IPS-NIHi11 (cell line): ENCODE measurements at places on chromosomes 11 and 22.

DNA sequence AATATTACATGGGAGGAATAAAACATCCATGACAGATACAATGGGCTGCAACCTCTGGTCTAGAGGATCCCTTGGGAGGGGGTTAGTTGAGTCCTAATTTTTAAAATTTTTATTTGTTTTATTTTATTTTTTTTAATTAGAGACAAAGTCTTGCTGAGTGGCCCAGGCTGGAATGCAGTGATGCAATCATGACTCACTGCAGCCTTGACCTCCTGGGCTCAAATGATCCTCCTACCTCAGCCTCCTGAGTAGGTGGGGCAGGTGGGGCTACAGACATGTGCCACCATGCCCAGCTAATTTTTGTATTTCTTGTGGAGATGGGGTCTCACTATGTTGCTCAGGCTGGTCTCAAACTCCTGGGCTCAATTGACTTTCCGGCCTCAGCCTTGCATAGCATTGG is 43.1 kb downstream of the FDX1 start:
- no peak for DNase-seq

GRCh38 chr11:72951888-72952287 is 137.7 kb downstream of the ATG16L2 start:
- DNase-seq = no peak

- DNase-seq = no peak
These were observed 595 bp downstream of the SYVN1 start for GRCh38 chr11:65133724-65134123.

DNA sequence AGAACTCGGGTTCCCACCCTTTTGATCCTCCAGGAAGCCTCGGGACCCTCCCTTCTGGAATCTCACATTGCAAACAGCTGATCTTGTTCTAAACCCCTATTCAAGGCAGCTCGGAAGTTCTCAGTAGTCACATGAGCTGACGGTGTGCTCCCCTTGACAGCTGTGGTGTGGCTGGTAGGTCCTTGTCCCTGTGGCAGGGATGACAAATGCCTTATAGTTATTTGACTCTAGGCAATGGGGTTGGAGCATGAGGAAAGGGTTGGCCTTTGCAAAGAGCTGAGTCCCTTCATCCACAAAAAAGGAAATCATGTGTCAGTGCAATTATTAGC is 23.6 kb downstream of the EIF4G2 start:
- DNase-seq = no peak

DNA sequence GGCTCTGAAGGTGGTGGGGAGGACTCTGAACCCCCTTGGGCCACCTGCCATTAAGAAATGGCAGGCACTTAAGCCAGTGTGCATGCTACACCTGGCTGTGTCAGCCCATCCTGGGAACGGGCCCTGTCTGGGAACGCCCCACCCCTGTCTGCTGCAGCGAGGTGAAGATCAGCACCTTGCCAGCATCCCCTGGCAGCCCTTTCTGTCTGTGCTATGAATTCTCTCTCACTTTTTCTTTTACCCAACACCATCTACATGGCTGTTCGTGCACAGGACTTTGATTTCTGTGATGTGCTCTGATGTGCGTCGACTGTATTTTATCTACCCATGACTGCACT is 452.9 kb upstream of the B3GAT1 start:
- no peak for DNase-seq

DNA sequence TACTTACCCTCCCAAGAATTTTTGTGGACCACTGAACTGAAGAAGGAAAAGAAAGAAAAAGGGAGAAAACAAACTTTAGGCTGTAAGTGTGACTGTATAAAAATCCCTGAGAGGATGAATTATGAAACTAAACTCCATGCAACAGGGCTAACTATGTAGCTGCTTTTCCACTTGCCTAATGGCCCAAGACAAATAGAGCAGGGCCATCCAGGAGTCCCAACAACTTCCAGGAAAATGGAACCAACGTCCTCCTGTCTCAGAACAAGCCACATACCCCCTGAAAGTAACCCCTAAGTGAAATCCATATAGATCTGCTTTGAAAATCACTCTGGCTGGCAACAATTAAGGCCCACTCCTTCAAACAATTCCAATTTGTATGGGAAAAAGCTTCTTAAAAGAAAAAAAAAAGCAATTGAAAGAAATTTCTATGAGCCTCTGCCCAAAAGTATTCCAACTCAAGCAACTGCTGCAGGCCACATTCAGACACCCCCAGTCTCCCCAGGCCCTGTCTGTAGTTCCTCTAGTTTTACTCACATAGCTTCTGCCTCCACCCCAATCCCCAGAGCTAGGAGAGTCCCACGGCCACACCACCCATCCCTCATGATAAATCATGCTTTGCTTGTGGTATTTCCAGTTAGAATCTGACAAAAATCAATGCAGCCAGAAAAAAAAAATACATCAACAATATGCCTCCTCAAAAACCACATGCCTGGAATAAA is 12.7 kb downstream of the RBFOX2 start:
- no peak for DNase-seq

- no peak for DNase-seq
These were observed 46.5 kb downstream of the CHST1 start for GRCh38 chr11:45618897-45619296.

DNA sequence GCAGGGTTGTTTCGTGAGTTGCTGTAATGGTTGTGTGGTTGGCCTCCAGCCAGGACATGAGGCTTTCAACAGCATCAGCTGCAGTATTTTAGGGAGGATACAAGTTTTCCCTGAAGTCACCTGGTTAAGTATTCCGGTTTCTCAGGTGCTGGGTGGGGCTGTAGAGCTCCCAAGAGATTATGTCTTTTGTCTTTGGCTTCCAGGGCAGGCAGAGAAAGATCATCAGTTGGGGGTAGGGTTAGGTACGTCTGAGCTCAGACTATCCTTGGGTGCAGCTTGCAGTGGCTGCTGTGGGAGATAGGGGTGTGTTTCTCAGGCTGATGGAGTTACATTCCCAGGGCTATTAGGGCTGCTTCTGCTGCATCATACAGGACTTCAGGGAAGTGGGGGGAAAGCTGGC is 47.5 kb upstream of the MRGPRX1 start:
- DNase-seq = no peak

DNA sequence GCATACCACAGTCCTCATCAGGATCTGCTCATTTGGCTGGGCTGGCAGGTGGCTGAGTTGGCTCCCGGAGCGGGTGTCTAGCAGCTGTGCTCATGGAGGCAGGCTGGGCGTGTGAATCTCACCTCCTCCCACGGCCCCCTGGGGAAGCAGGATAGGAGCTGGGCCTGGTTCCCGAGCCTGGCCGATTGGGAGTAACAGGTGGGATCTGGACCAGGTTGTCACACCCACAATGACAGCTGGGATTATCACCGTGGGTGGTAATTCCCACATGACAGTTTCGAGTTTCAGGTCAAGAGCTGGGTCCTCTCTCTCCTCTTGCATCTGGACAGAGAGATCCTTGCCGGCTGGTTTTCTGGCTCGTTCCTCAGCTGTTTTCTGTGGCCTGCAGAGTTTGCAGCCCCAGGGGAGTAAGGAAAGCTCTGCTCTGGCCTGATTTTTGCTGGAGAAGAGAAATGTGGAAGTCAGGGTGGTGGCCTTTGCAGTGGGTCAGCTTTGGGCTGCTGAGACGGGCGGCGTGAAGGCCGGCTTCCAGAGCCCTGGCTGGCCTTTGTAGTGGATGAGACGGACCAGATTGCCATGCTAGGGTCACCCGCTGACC is 57.0 kb downstream of the BCR start:
- DNase-seq = peak; percentile 58

- no peak for DNase-seq
These were observed 64.7 kb downstream of the BDNF start for GRCh38 chr11:27635567-27636037.

DNA sequence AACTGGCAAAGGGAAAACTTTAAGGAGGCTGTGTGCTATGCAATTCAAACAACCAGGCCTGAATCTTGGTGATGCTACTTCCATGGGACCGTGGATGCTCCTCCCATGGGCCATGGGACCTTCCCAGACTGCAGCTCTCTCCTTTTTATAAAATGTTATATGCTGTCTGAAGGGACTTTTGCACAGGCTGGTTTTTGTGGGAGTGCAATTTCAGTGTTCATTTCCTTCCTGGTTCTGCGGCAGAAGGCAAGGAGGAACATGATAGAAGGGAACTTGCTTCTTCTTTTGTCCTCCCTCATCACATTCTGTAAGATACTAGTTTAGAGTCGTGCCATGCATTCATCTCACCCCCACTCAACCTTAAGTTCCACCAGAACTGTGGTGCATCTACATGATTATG is 68.9 kb downstream of the C11orf58 start:
- no peak for DNase-seq

DNA sequence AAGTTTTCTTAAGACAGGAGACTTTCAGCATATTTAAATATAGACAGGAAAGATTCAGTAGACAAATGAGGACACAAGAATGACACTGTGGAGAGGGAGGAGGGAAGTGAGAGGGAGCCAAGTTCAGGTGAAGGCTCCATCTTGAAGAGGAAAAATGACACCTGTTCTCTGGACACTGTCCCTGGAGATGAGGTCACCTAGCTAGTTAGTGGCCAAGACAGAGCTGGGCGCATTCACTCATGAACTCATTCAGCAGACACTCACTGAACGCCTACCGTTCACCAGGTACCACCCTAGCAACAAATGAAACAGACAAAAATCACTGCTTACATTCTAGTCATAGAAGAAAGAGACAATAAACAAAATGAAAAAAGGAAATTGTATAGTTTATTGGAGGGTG is 103.3 kb upstream of the PARVA start:
- no peak for DNase-seq

GRCh38 chr11:69310934-69311766 is 17.2 kb downstream of the MYEOV start:
- no peak for DNase-seq

GRCh38 chr11:123559523-123559955 is 94.9 kb downstream of the SCN3B start:
- no peak for DNase-seq

GRCh38 chr11:17230867-17231851 is 23.4 kb upstream of the PIK3C2A start:
- DNase-seq = no peak

DNA sequence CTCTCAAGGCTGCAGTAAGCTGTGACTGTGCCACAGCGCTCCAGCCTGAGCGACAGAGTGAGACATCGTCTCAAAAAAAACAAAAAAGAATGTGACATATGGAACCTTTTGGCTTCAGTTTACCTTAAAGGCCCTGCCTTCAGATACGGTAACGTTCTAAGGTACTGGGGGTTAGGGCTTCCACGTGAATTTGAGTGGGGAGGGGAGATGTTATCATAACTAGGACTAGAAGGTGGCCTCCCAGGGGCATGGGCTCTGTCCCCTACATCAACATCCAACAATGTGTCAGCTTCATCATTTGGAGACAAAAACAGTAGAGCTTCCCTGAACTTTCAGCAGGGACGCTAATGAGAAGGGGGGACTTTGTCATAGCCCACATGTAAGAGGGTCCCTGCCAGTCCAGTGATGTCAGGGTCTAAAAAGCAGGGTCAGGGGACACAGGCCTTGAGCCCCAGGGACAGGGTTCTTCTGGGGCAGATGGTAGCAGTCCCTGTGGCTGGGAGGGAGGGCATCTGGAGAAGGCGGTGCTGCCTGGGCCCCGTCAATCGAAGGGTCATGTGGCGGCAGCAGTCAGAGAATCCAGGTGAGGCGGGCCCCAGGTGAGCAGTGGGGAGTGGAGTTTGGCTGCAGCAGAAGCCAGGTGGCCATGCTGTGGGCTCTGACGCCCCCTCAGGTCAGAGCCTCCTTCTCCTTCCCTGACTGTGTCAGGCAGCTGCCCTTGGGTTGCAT is 79.8 kb downstream of the BCR start:
- DNase-seq = peak; percentile 73

DNA sequence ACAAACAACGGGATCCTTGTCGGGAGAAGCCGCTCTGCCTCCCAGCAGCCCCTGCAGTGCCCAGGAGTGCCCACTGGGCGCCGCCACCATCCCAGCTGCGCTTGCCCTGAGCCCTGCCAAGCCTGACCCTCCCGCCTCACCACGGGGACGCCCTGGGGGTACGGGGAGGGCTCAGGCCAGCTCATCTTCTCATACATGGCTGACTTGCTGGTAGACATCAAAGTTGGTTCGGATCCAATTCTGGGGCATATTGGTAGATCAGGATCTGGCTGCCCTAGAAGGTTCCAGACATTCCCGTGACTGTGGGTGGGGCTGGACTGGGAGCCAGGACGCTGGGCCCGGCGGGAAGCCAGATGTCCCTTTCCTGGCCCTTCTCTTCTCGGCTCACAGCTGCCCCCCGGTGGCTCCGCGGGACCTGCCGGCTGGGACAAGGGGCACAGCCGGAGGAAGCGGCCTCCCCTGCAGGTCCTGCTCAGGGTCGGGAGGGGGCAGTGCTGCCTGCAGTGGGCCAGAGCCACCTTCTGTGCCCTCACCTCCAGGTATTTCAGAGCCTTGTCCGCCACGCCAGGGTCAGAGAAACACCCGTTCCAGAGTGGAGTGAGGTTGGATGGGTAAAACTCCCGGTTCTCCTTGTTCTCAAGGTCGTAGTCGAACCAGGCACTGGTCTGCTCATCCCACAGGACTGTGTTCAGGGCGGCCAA is 10.6 kb upstream of the TREH start:
- peak; percentile 95 for DNase-seq

GRCh38 chr11:133163463-133164419 is 368.6 kb downstream of the OPCML start:
- DNase-seq = peak; percentile 56

GRCh38 chr11:37747121-37747520 is 1149.1 kb upstream of the RAG2 start:
- DNase-seq = no peak

DNA sequence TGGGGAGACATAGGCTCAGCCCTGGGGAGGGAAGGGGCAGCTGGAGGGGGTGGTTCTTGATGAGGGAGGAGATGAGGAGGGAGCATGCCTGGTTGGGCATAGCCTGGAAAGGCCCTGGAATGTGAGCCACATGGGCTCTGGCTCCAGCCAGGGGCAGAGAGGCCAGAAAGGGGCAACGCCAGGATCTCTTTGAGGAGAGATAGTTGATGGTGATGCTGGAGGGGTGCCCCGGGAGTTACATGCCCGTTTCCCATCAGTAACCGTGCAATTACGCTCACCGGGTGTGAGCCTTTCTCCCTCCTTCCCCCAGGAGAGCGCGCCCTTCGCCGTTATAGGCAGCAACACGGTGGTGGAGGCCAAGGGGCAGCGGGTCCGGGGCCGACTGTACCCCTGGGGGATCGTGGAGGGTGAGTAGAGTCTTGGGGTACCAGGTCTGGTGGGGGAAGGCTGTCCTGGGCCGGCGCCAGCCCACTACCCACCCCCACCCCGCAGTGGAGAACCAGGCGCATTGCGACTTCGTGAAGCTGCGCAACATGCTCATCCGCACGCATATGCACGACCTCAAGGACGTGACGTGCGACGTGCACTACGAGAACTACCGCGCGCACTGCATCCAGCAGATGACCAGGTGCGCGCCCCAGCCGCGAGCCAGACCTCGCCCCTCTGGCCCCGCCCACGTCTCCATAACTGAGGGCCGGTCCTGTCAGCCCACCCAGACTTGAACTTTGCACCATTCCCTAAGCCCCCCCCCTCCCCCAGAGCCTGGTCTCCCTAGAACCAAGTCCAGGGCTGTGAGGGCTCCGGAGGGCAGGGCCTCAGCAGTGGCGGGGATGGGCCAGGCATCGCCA is 1.8 kb upstream of the GP1BB start:
- no peak for DNase-seq

- DNase-seq = no peak
These were observed 98.9 kb downstream of the ZBTB16 start for GRCh38 chr11:114158421-114158820.
